ENCODE measurements at places on chromosomes 4 and X. TPM values are rescaled to one million over a fixed set of nuclear protein-coding genes. Genes with fewer than 3 reads are reported as not detected.

DNA sequence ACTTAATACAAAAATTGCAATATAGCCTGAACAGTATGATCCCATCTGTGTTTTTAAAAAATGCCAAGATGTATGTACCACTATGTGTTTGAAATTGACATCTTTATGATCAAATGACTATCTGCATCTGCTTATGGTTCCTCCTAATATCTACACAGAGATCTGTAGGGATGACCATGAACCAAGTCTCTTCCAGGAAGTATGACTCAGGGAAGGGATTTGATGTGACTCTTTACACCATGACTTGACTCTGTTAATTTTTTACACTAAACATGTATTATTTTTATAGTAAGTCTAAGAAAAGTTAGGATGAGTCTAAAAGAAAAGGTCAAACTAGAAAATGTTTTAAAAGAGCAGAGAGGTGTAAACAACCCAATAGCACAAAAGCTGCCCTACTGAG, 164.0 kb downstream of the SH3KBP1 start:
- H3K4me1 ChIP-seq, result peaks cover 43% of the 10 kb centered on the region
- peaks cover 1% of the 10 kb centered on the region for H3K36me3 ChIP-seq

DNA sequence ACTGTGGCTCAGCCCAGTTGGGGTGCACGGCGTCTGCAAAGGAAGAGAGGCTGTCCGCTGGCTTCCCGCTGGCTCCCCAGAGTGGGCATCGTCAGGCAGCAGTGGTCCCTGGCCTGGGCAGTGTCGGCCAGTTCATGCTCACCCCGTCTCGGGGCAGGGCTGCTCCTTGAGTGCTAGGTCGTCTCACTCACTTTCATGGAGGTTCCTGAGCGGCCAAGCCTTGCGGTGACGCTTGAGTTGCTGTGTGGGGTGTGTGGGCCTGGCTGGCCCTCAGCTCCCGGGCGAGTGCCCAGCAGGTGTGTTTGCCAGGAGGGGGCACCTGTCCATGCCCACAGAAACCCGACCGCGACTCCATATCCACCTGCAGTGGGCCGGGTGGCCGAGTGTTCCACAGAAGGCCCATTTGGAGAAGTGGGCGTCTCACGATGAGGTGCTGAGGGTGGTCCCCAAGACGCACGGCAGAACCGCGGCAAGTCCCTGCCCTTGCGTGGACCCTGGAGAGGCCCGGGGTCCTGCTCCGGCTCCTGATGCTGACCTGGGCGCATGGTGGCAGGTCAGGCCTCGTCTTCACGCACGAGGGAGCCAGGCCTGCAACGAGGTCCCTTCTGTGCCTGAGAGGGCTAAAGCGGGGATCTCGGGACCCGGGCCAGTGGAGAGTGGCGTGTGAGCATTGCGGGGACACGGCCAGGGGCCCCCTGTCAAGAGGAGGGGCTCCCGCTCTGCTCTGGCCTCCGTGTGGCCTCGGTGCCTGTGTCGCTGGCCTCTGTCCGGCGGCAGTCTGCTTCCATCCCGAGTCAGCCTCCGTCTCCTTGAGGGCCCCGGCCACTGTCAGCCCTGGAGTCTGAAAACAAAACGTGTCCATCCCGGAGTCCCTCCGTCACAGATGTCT, 18.5 kb upstream of the UVSSA start:
- H3K4me1 ChIP-seq, result peaks cover 30% of the 10 kb centered on the region
- H3K27ac ChIP-seq, result no peak overlapping the region
- DNase-seq, result no peak
- no peak overlapping the region for H3K4me3 ChIP-seq
- peaks cover 10% of the 10 kb centered on the region for H3K36me3 ChIP-seq

- H3K4me1 ChIP-seq, result no peaks in the 10 kb centered on the region
- DNase-seq, result no peak
- H3K27me3 ChIP-seq, result no peaks in the 10 kb centered on the region
Observed at GRCh38 chrX:3351276-3351675, 4.8 kb upstream of the MXRA5 start.

DNA sequence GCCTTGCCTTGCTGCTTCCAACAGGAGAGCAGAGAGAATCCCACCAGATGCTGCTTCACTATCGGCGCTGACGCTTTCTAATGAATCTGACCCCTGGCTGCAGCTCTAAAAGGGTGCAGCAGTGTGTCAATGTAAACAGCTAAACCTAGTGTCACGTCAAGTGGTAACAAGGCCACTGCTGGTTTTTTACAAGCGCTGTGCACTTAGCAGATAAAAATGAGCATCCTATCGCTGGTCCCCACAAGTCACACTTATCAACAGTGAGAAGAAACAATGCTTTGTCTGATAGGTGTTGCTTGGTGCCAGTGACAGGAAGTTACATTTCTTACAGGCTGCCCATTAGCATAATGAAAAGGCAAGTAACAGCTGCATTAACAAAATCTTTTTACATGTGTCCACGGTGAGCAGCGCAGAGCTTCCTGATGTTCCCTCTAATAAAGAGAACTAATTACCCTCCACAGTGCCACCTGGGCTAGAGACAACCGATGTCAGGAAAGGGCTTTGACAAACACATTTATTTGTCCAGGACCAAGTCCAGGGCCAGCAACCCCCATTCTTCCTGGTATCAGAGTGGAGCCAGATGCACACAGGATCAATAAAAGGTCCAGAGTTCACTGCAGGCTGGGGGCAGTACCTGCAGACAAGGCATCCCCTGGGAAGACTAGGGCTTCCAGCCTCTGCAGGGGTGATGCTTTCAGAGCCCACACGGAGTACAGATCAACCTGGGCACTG, 176.0 kb downstream of the MGST2 start:
- DNase-seq, result no peak
- H3K4me3 ChIP-seq, result no peak overlapping the region

- no peak overlapping the region for H3K4me3 ChIP-seq
- H3K4me1 ChIP-seq, result peaks cover 4% of the 10 kb centered on the region
- peak; percentile 39 for DNase-seq
- peaks cover 17% of the 10 kb centered on the region for H3K27me3 ChIP-seq
- H3K36me3 ChIP-seq, result peaks cover 1% of the 10 kb centered on the region
- no peak overlapping the region for H3K27ac ChIP-seq
Observed at GRCh38 chr4:145956288-145956890, 17.8 kb upstream of the ZNF827 start.

GRCh38 chr4:182764137-182764536, 153.0 kb downstream of the DCTD start:
- peaks cover 11% of the 10 kb centered on the region for H3K27me3 ChIP-seq
- no peaks in the 10 kb centered on the region for H3K4me1 ChIP-seq
- H3K36me3 ChIP-seq, result no peaks in the 10 kb centered on the region
- DNase-seq, result no peak
- H3K4me3 ChIP-seq, result no peak overlapping the region
- no peak overlapping the region for H3K27ac ChIP-seq

DNA sequence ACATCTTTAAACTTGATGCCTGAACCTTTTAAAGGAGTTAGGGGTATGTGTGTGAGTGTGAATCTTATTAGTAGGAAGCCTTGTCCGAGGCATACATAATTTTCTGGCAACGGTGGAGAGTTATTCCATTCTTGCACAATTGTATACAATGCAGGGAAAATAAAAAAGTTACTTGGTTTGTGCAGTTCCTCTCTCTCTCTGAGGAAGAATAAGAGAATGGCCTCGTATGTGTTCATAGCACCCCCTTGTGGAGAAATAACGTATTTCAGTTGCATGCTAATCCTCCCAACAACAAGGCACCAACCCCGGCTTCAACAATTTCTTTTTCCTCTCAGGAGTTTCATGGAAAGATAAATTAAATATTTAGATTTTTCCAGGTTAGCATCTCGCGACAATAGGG, 33.7 kb upstream of the FGF13 start:
- no peak overlapping the region for H3K27ac ChIP-seq
- no peaks in the 10 kb centered on the region for H3K36me3 ChIP-seq
- H3K4me1 ChIP-seq, result no peaks in the 10 kb centered on the region
- peaks cover 48% of the 10 kb centered on the region for H3K27me3 ChIP-seq
- peak; percentile 7 for DNase-seq

- no peak overlapping the region for H3K4me3 ChIP-seq
- no peaks in the 10 kb centered on the region for H3K27me3 ChIP-seq
- H3K27ac ChIP-seq, result no peak overlapping the region
- H3K36me3 ChIP-seq, result no peaks in the 10 kb centered on the region
- H3K4me1 ChIP-seq, result no peaks in the 10 kb centered on the region
Observed at GRCh38 chr4:127236889-127237288, 395.9 kb upstream of the INTU start.

- no peaks in the 10 kb centered on the region for H3K27me3 ChIP-seq
- H3K4me1 ChIP-seq, result no peaks in the 10 kb centered on the region
- no peaks in the 10 kb centered on the region for H3K36me3 ChIP-seq
- H3K4me3 ChIP-seq, result no peak overlapping the region
- no peak for DNase-seq
- no peak overlapping the region for H3K27ac ChIP-seq
Observed at GRCh38 chr4:69054578-69055200, 41.6 kb upstream of the UGT2B7 start.

- H3K36me3 ChIP-seq, result no peaks in the 10 kb centered on the region
- no peak for DNase-seq
- H3K27ac ChIP-seq, result no peak overlapping the region
- H3K27me3 ChIP-seq, result peaks cover 24% of the 10 kb centered on the region
Observed at GRCh38 chr4:184190711-184191110, 27.0 kb downstream of the ENPP6 start.

- H3K36me3 ChIP-seq, result no peaks in the 10 kb centered on the region
- no peaks in the 10 kb centered on the region for H3K4me1 ChIP-seq
- no peak overlapping the region for H3K27ac ChIP-seq
- no peaks in the 10 kb centered on the region for H3K27me3 ChIP-seq
- no peak for DNase-seq
- no peak overlapping the region for H3K4me3 ChIP-seq
Observed at GRCh38 chrX:116246261-116246660, 75.7 kb downstream of the AGTR2 start.

DNA sequence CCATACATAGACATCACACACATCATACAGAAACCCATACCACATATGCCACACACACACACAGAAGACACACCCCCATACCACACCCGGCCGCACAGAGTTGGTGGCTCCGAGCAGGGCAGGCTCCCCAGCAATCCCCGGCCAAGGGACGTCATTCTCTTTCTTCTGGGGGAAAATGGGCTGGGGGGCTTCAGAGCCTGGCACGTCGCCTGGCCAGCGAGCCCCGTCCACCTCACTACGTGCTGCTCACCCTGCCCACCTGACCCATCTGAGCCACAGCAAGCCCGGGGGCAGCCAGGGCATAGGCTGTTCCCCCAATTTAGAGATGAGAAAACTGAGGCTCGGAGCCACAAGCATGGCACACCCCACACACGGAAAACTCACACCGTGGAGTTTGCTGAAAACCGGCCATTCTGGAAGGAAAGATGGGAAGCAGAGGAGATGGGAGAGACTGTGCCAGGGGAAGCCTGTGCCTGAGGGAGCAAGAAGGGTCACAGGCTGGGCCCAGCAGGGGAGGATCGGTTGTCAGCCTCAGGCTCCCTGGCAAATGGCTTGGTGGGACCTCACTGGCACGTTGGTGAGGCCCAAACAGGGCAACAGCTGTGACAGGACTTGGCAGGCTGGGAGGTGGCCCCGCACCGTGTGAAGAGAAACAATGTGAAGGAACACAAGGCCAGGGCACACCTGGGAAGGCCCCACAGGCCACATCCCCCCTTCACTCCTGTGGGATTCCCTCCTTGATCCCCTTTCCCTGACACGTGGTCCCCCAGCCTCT, 73.2 kb downstream of the JAKMIP1 start:
- H3K4me1 ChIP-seq, result no peaks in the 10 kb centered on the region
- no peak for DNase-seq
- H3K27me3 ChIP-seq, result no peaks in the 10 kb centered on the region
- no peak overlapping the region for H3K27ac ChIP-seq
- no peak overlapping the region for H3K4me3 ChIP-seq

- no peak for DNase-seq
- peaks cover 11% of the 10 kb centered on the region for H3K27me3 ChIP-seq
- peak overlapping the region; percentile 42 for H3K27ac ChIP-seq
- peak overlapping the region; percentile 71 for H3K4me3 ChIP-seq
- H3K36me3 ChIP-seq, result no peaks in the 10 kb centered on the region
Observed at GRCh38 chrX:139931646-139932072, 1.2 kb downstream of the ATP11C start.

- no peaks in the 10 kb centered on the region for H3K27me3 ChIP-seq
- no peak overlapping the region for H3K4me3 ChIP-seq
Observed at GRCh38 chr4:39243462-39243861, 61.1 kb downstream of the WDR19 start.

DNA sequence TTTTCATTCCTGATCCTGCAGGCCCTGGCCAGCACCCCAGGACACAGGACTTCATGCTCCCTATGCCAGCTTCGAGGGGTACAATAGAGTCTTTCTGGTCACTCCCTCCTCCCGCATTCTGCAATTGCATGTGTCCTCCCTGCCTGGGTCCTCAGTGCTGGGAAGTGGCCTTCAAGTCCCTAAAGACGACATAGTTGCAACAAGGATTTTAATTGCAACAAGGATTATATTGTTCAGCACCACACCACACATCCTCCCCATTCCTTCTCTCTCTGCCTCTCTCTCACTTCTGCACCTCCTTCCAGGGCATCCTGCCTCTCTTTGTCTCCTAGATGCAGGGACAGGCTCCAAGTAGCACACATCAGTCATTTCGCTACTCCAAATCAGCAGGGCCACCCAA, 25.5 kb downstream of the SCD5 start:
- no peaks in the 10 kb centered on the region for H3K36me3 ChIP-seq
- no peaks in the 10 kb centered on the region for H3K4me1 ChIP-seq
- H3K27me3 ChIP-seq, result peaks cover 12% of the 10 kb centered on the region

DNA sequence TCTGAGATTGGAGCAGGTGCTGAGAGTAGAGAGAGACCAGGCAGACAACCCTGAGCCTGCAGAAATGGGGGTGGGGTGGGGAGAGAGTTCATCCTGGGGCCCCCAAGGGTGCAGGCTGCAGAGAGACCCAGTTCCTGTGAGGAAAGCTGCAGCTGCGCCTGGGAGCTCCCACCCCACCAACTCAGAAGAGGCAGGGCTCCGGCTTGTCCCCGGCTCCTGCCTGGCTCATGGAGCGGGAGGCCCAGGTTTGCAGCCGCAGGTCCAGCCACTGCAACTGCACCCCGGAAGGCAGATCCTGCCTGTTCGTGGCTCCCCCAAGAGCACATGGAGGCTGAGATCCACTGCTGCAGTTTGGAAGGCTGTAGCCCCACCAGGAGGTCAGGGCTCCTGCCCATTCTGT, 44.2 kb upstream of the DGKK start:
- H3K27ac ChIP-seq, result no peak overlapping the region
- no peak for DNase-seq
- peaks cover 51% of the 10 kb centered on the region for H3K27me3 ChIP-seq
- H3K4me3 ChIP-seq, result no peak overlapping the region
- no peaks in the 10 kb centered on the region for H3K36me3 ChIP-seq

DNA sequence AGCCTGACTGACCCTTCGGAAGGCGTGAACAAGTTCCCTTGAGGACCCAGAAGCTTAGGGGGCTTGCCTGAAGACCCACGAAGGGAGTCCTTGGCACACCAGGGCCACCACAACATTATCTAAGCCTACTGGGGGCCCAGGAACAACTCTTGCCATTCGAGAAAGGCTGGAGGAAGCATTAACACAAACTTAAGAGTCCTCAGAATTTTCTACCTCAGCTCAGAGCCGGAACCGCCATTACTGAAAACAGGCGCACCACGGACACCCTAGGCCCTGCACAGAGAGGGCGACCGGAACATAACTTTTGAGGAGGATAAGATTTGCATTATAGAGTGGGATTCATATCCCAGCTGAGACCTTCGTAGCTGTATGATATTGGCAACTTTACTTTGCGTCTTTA, 229.1 kb downstream of the ADAM29 start:
- H3K4me3 ChIP-seq, result no peak overlapping the region
- peaks cover 1% of the 10 kb centered on the region for H3K36me3 ChIP-seq
- H3K4me1 ChIP-seq, result no peaks in the 10 kb centered on the region
- no peak for DNase-seq

The CXCR3 gene
- total RNA-seq, result 14.6 TPM

The C1GALT1C1 gene
- total RNA-seq, result 9.8 TPM

The HS3ST1 gene
- not detected for total RNA-seq

The QRFPR gene
- total RNA-seq, result not detected

The SPANXA2 gene
- total RNA-seq, result not detected

The ASB12 gene
- 0.31 TPM for total RNA-seq

All from activated T-cell treated with anti-CD3 and anti-CD28 coated beads, Interleukin-2, amount 50 U/mL, for 72 hours (primary cell).